Mesothelial cell of epicardium (in vitro differentiated cells): ENCODE measurements at places on chromosomes 7 and 10.

DNA sequence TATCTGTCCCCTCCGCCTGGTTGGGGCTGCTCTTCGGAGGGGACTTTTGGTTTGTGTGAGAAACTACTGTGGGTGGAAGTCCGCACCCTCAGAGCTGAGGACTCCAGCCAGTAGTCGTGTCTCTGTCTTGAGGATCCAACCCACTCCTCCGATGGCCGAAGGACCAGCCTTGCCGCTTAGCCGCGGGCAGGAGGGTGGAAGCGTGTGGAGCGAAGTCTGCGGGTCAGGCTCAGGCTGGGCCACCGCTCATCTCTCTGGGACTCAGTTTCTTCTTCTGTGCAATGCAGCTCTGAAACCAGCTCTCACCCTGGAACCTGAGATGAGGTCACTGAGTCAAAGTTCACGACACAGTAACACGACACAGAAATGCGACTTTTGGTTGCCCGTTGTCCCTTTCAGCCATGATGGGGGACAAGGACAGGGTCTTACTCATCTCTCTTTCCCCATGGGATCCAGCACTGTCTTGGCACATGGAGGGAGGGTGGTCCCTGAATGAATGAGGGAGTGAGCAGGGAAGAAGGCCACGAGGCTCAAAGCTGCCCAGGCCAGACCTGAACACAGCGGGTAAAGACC lies 133.3 kb upstream of the PODXL start:
- H3K27ac ChIP-seq = no peak overlapping the region
- H3K4me3 ChIP-seq = no peak overlapping the region
- H3K27me3 ChIP-seq = peaks cover 79% of the 10 kb centered on the region
- no peaks in the 10 kb centered on the region for H3K36me3 ChIP-seq

GRCh38 chr10:121851786-121852185 lies 76.0 kb downstream of the ATE1 start:
- peak overlapping the region; percentile 83 for H3K27ac ChIP-seq
- H3K36me3 ChIP-seq = peaks cover 42% of the 10 kb centered on the region
- no peak overlapping the region for H3K4me3 ChIP-seq
- H3K27me3 ChIP-seq = no peaks in the 10 kb centered on the region

DNA sequence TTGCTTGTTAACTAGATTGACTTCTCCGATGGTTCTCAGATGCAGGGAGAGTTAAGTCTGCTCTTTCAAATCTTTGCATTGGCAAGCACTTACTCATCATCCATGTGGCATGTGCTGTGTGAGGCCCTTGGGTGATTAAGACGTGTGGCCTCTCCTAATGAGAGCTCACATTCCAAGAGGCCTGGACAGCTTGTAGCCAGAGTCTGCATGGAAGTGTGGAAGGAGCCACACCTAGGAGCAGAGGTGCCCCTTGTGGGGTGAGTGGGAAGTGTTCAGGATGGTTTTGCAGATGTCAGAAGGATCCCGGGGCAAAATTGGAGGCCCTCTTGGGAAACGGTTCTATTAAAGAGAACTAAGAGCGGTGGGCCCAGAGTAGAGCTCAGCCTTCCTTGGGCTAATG lies 225.9 kb downstream of the PAXIP1 start:
- no peak for DNase-seq
- no peaks in the 10 kb centered on the region for H3K27me3 ChIP-seq
- H3K4me3 ChIP-seq = no peak overlapping the region

GRCh38 chr7:128591705-128592104 lies 80.4 kb upstream of the GARIN1A start:
- no peak overlapping the region for H3K27ac ChIP-seq
- no peak for DNase-seq
- H3K36me3 ChIP-seq = peaks cover 45% of the 10 kb centered on the region
- no peak overlapping the region for H3K4me3 ChIP-seq

GRCh38 chr10:88347597-88348304 lies 235.4 kb downstream of the RNLS start:
- H3K27me3 ChIP-seq = no peaks in the 10 kb centered on the region
- H3K36me3 ChIP-seq = no peaks in the 10 kb centered on the region
- H3K4me3 ChIP-seq = no peak overlapping the region
- no peak for DNase-seq

- no peak for DNase-seq
- H3K4me3 ChIP-seq = no peak overlapping the region
- no peak overlapping the region for H3K27ac ChIP-seq
- no peaks in the 10 kb centered on the region for H3K27me3 ChIP-seq
Measured at GRCh38 chr7:136104269-136104603, 127.1 kb upstream of the MTPN start.

DNA sequence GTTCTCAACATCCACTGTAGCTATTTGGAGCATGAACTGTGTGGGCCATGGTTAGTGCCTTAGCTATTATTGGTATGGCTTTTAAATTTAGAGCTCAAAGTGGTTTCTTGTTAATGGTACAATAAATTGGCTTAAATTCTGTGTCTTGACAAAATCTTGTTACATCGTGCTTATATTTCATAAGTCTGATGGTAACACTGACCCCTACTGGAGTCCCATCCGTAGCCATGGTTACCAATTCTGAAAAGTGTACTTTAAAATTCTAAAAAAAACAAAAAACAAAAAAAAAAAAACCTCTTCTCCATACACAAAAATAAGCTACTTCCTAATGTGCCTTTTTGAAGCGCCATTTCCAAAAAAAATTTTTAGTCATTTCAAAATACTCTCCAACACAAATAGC lies 6.4 kb upstream of the RPP30 start:
- H3K4me1 ChIP-seq = no peaks in the 10 kb centered on the region
- H3K27ac ChIP-seq = no peak overlapping the region
- peaks cover 4% of the 10 kb centered on the region for H3K36me3 ChIP-seq
- no peak for DNase-seq
- no peak overlapping the region for H3K4me3 ChIP-seq
- H3K27me3 ChIP-seq = peaks cover 47% of the 10 kb centered on the region

- no peak for DNase-seq
- H3K27me3 ChIP-seq = no peaks in the 10 kb centered on the region
- peak overlapping the region; percentile 97 for H3K27ac ChIP-seq
- H3K36me3 ChIP-seq = no peaks in the 10 kb centered on the region
- H3K4me3 ChIP-seq = peak overlapping the region; percentile 65
Measured at GRCh38 chr7:130486114-130486953, 5.6 kb upstream of the MEST start.

GRCh38 chr7:22193450-22193983 lies 163.4 kb downstream of the RAPGEF5 start:
- peak; percentile 53 for DNase-seq
- no peaks in the 10 kb centered on the region for H3K27me3 ChIP-seq
- H3K4me3 ChIP-seq = peak overlapping the region; percentile 68
- H3K27ac ChIP-seq = peak overlapping the region; percentile 64
- peaks cover 40% of the 10 kb centered on the region for H3K4me1 ChIP-seq
- no peaks in the 10 kb centered on the region for H3K36me3 ChIP-seq

GRCh38 chr7:50738932-50739331 lies 43.8 kb downstream of the GRB10 start:
- H3K4me1 ChIP-seq = peaks cover 2% of the 10 kb centered on the region
- H3K27ac ChIP-seq = no peak overlapping the region
- H3K4me3 ChIP-seq = no peak overlapping the region

DNA sequence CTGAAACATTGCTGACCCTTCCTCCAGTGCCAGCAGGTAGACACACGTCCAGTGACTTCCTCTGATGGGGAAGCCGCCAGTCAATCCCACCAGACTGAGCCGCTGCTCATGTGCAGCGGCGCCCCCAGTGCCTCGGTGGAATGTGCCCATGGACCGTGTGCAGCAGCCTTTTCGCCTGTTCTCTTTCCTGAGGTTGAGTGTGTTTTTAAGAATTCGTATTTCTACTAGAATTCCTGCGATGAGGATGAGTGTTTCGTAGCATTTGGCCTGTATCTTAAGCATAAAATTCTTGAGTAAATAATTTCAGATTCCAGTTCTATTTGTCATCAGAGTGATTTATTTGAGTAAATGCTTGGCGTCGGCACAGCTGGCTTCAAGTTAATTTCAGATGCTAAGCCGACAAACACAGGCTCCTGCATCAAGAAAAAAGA lies 35.4 kb downstream of the BNIP3 start:
- peaks cover 2% of the 10 kb centered on the region for H3K4me1 ChIP-seq
- H3K27me3 ChIP-seq = no peaks in the 10 kb centered on the region
- H3K36me3 ChIP-seq = peaks cover 59% of the 10 kb centered on the region
- no peak for DNase-seq
- no peak overlapping the region for H3K4me3 ChIP-seq
- H3K27ac ChIP-seq = no peak overlapping the region

GRCh38 chr10:117412469-117413010 lies 37.3 kb upstream of the PDZD8 start:
- DNase-seq = no peak

DNA sequence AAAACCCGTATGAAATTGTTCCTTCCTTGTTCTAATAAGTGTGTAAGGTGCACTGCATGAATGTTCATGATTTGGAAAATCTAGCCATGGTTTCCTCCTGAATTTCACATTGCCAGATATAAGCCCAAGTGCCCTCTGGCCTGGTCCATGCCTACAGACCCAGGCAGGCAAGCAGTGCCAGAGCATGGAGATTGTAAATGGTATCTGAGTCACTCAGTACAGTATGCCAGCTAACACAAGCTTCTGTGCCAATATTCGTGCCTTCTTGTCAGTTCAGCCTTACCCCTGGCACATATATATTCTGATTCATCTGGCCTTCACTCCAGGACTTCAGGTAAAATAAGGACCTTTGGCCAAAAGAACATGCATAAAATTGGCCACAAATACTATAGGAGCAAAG lies 38.4 kb upstream of the PDE1C start:
- H3K27me3 ChIP-seq = peaks cover 4% of the 10 kb centered on the region
- no peaks in the 10 kb centered on the region for H3K36me3 ChIP-seq
- no peak overlapping the region for H3K4me3 ChIP-seq

GRCh38 chr10:4663162-4663992 lies 162.6 kb upstream of the AKR1E2 start:
- no peaks in the 10 kb centered on the region for H3K27me3 ChIP-seq
- DNase-seq = no peak
- H3K27ac ChIP-seq = peak overlapping the region; percentile 86
- no peak overlapping the region for H3K4me3 ChIP-seq
